ENCODE measurements at places on chromosomes 16 and 17.

- DNase-seq: no peak
Measured at GRCh38 chr16:945271-946047, 25.3 kb downstream of the LMF1 start.

GRCh38 chr16:29141586-29142324 is 156.9 kb downstream of the LAT start:
- no peak for DNase-seq

GRCh38 chr16:66026211-66026610 is 340.3 kb upstream of the CDH5 start:
- no peak for DNase-seq

DNA sequence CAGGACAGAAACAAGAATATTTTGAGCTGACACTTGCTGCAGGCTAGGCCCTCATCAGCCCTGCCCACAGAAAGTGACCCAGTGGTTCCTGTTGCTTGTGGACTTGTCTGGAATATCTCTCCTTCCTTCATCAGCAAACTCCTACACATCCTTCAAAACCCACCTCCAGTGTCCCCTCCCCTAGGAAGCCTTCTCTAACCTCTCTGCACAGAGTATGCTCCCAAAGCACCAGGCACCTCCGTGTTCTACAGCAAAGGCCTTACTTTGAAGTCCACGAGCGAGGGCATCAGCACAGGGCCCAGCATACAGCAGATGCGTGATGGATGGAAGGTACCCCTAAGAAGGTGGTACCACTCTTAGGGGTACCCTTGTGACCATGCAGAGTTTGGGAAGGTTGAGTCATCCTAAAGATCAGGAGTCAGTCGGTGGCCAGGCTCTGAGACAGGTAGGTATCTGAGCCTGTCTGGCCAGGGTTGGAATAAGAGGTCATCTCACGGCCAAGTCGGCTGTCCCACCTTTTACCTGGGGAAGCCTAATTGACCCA is 2.0 kb downstream of the CCDC102A start:
- no peak for DNase-seq

GRCh38 chr17:80262775-80263244 is 2.2 kb downstream of the RNF213 start:
- DNase-seq: no peak
